ENCODE measurements at places on chromosomes 5 and 9.
A peak's percentile ranks its signal among the peaks of the same experiment; 100 is the strongest.

GRCh38 chr9:128205296-128205944, 2.2 kb downstream of the DNM1 start:
- DNase-seq, result no peak

DNA sequence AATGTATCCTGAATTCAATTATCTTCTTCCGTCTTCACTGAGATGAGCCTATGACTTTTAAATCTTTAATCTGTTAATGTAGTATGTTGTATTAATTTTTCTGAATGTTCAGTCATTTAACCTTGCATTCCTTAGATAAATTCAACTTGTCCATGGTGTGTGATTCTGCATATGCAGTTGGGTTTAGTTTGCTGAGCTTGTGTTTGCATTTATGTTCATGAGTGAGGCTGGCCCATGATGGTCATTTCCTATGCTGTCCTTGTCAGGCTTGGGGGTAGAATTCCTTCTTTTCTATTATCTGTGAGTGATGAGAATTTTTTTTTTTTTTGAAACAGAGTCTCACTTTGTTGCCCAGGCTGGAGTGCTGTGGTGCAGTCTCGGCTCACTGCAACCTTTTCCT, 131.8 kb upstream of the COL5A1 start:
- DNase-seq, result no peak

DNA sequence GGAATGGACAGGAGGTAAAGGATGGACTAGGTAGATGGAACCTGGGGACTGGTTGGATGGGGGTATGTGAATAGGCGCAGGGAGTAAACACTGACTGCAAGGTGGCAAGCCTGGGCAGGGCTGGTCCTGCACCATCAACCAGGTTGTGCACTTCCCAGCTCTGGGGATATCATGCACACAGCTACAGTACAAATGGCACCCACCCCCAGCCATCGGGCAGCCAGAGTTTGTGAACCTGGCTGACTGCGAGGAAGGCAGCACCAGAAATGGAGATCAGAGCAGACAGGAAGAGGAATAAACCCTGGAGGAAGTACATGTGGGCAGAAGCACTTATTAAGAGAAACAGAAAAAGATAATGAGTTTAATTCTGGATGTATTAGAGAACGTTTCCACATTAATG, 229.1 kb downstream of the ESM1 start:
- DNase-seq, result no peak

DNA sequence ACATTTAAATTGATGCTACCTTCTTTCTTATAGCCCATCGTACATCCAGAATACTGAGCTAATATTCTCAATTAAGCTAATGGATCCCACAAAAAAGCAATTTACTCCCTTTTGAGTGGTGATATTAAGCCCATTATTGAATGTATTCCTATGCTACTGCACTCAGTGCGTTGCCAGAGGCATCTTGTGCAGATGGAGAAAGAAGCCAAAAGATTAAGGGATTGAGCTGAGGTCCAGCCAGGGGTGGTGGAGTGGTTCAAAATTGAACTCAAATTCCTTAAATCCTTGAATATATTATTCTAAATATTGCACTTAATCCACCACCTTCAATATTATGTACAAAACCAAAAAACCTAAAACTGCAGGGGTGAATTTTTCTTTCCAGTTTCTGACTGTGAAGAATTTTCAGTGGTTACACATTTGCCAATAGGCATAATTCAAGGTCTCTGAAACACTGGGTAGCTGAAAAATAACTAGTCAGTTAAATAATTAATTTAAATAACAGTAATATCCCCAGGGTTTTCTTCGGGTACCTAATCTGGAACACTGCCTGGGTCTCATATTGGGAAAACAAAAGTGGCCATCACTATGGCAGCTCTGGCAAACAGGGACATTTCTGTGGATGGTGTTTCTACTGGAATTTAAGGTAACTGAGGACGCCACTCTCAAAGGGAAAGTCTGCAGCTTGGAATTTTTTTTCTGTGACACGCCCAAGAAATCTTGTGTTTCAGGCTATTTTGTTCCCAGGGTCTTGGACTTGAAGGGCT, 6.2 kb upstream of the LIFR start:
- DNase-seq, result no peak

DNA sequence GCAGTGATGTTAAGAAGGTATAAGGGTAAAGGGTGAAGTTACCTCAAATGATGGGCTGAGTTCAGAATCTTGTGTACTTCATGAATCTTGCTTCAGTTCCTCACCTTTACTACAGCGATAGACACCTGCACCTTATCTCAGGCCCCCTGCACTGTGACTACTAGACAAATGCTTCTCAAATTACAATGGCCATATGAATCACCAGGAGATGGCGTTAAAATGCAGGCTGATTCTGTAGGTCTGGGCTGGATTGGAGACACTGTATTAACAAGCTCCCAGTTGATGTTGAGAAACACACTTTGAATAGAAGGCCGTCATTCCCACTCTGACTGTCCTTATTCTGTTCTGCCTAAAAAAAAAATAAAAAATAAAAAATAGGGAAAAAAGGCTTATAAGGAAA, 29.8 kb downstream of the TARS1 start:
- peak; percentile 9 for DNase-seq

- DNase-seq, result no peak
Measured at GRCh38 chr9:135809166-135809565, 98.2 kb downstream of the CAMSAP1 start.

DNA sequence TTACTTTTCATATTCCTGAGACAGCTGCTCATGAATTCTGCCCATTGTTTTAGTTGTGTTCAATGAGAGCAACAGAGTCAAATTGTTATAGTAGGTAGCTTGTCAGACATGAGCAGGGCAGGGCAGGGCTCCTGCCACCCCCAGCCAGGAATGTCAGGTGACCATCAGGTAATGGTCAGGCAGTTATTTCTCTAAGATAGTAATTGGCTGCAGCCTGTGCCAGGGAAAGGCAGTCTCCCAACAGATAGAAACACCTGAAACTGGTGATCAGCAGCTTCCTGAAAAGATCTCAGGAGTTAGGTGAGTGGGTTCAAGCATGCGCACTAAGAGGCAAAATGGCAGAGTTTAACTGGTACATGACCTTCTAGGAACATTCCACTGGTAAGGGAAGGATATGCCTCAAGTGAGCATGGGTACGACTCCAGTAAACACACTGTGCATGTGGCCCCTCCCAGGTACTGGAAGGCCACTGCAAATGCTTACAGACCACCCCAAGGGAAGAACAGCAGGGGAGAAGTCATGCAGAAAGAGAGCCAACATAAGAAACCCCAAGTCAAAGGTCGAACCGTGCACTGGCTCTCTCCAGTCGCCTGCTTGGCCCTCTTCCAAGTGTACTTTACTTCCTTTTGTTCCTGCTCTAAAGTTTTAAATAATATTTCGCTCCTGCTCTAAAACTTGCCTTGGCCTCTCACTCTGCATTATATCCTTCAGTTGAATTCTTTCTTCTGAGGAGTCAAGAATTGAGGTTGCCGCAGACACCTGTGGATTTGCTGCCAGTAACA, 25.1 kb downstream of the CARTPT start:
- no peak for DNase-seq

- peak; percentile 5 for DNase-seq
Measured at GRCh38 chr9:4070266-4070665, 229.6 kb downstream of the GLIS3 start.

DNA sequence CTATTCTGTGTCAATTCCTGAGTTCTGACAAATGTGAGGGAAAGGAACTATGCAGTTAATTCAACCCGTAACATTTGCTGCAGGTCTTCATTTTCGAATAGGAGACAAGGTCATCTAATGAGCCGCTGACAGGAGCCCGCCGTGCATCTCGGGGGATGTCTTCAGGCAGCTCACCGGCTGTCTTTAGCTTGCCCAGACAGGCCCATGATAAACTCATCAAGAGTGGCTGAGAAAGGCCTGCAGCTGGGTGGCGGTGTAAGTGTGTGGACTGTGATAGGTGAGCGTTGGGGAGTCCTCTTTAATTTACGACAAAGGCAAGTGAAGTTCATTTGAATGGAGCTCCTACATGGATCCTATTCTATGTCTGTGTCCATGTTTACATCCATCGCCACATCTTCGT, 190.5 kb downstream of the ADCY2 start:
- no peak for DNase-seq

DNA sequence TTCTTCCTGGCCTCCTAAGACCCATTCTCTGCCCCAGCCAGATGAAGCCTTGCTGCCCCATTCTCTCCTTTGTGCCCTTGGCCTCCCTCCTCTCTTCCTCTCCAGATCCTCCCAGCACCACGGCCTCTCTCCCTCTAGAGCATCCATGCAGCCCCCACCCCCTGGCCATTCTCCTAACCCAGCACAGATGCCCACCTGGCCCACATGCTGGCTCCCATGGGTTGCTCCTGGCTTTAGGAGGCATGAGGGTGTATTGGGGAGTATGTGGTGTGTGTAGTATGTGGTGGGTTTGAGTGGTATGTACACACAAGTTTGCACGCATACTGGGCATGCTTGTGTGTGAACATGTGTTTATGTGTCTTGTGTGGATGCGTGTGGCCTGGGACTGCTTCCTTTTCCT, 47.1 kb downstream of the FOXI1 start:
- no peak for DNase-seq

DNA sequence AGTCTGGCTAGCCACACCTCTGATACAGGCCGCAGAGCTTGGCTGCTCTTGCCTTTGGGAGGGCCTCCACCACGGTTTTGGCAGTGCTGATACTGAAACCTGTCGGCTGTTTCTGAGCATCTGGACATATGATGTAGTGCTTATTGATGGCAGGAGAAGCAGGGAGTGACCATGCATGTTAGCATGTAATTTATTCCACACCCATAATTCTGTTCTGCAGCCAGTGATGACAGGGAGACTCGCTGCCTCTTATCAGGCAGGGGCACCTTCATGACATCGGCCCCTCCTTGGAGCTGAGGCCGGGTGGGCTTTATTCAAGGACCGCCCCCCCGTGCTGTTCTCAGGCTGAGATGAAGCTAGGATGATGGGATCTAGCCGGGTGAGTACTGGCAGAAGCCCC, 49.0 kb downstream of the OLFM1 start:
- DNase-seq, result no peak

GRCh38 chr9:35954942-35955546, 2.9 kb downstream of the OR2S2 start:
- DNase-seq, result peak; percentile 75

DNA sequence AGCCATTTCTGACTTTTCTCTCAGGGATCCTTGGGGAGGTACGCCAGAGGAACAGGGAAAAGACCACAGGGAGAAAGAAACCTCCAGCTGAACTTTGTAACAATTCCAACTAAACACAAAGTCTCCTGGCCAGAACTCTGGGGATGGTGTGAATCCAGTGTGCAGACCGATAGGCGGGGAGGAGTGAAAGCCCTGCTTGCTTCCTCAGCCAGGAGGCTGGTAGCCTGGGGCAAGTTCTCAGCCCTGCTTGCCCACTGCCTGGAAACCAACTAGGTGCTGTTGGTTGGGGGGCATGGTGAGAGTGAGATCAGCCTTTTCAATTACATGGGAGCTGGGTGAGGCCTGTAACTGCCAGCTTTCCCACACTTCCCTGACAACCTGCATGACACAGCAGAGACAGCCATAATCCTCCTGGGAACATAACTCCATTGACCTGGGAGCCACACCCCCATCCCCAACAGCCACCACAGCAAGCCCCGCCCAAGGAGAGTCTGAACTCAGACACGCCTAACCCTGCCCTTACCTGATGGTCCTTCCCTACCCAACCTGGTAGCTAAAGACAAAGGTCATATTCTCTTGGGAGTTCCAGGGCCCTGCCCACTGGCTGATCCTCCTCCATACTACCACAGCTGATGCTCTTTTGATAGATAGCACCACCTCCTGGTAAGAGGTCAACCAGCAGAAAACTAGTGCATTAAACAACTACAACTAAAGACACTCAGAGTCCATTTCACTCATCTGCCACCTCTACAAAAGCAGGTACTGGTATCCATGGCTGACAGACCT, 100.1 kb upstream of the TNFAIP8 start:
- no peak for DNase-seq

GRCh38 chr5:151021746-151022145, 1.4 kb downstream of the GPX3 start:
- no peak for DNase-seq

GRCh38 chr5:170722316-170722715, 61.2 kb upstream of the GABRP start:
- peak; percentile 3 for DNase-seq

DNA sequence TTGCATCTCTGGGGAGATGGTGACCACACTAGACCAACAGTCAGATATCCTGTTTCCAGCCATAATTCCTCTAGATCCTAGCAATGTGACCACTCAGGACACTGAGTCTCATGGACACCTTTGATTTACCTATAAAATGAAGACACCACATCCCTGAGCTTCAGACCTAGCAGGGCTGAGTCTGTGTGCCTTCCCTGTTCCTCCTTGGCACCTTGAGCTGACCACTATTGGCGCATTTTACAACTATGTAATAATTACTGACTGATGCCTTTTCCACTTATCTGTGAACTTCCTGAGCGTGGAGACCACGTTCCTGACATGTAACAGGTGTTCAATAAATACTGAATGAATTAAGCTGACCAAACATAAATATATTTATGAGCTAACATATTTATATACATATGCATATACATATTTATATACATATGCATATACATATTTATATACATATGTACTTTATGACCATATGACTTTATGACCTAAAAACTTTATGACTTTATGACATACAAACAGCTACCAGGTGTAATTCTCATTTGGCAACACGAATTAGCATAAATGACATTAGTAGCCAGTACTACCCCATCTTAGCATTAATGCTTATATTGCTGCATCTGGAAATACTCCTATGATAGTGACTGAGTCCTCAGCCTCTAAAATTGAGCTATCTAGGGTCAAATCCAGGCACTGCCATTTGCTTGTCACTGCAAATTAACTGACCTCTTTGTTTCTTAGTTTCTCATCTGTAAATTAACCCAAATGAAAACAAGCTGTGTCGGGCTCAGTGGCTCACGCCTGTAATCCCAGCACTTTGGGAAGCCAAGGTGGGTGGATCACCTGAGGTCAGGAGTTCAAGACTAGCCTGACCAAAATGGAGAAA, 150.6 kb downstream of the GNA14 start:
- DNase-seq, result no peak

- DNase-seq, result no peak
Measured at GRCh38 chr5:134249469-134250379, 23.9 kb upstream of the PPP2CA start.

All from Jurkat, Clone E6-1 (cell line).